Fibroblast of villous mesenchyme (primary cell): ENCODE measurements at places on chromosomes 1 and 21. TPM values are rescaled to one million over a fixed set of nuclear protein-coding genes. Genes with fewer than 3 reads are reported as not detected.

Gene ORC1
- total RNA-seq, result 4.8 and 5.2 TPM in 2 replicates

Gene ZBTB8A
- total RNA-seq, result 5.2 and 5.6 TPM in 2 replicates

GRCh38 chr1:110114784-110115183 is 2.5 kb downstream of the UBL4B start:
- DNase-seq, result no peak

DNA sequence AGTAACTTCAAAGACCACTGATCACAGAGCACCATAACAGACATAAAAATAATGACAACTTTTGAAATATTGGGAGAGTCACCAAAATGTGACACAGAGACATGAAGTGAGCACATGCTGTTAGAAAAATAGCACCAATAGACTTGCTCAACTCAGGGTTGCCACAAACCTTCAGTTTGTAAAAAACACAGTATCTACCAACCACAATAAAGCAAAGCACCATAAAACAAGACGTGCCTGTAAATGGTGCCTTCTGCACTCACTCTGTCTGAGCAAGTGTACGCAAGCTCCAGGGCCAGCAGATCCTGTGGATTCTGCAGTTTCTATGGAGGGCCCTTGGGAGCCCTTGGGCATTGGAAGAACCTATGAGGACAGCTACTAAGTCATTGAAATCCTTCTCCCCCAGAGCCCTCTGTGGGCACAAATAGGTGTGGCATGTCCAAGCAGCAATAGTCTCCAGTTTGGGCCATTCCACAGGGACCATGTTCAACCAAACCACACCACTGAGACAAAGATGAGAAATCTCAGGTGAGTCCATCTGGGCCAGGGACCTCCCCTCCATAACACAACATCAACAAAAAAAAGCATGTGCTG is 116.9 kb upstream of the RAB4A start:
- DNase-seq, result no peak

GRCh38 chr1:220751111-220751510 is 3.0 kb downstream of the MTARC2 start:
- DNase-seq, result no peak

Gene KIF2C
- 18.7 and 26.8 TPM in 2 replicates for total RNA-seq

DNA sequence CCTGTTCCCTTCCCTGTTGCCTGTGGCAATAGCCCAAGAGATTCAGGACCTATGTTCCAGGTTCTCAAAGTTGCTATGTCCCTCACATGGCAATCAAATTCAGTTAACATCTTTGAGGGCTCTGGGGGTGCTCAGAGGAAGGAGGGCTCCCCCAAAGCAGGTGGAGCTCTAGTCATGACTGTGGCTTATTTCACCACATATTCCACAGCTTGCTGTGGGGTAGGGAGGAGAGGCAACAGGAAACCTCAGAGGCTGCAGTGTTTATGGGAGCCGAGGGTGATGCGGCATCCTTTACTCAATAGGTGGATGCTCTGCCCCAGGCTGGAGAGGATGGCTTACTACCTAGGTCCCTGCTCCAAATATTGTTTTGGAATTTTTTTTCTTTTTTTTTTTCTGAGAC is 1.2 kb upstream of the MKNK1 start:
- no peak for DNase-seq

DNA sequence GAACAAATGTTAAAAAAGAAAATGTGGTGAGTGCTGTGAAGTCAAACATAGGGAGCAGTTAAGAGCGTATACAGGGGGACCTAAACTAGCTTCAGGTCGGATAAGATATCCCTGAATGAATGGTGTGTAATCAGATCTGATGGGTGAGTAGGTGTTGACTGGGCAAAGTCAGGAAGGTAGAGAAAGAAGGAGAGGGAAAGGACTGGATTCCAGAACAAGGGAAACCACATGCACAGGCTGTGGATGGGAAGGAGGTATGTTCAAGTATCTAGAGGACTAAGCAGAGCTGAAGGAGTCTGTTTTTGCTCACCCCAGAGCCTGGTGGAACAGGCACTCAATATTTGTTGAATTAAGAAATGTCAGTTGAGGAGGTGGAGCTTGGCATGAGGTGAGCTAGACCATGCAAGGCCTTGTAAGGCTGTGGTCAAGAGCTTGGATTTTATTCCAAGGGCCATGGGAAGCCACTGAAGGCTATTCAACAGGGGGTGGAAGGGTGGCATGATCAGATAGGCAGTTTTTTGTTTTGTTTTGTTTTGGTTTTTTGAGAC is 27.4 kb downstream of the MAP7D1 start:
- DNase-seq, result peak; percentile 42

Gene MYCL
- under 0.01 TPM in 1 of 2 replicates, not detected in the other for total RNA-seq

DNA sequence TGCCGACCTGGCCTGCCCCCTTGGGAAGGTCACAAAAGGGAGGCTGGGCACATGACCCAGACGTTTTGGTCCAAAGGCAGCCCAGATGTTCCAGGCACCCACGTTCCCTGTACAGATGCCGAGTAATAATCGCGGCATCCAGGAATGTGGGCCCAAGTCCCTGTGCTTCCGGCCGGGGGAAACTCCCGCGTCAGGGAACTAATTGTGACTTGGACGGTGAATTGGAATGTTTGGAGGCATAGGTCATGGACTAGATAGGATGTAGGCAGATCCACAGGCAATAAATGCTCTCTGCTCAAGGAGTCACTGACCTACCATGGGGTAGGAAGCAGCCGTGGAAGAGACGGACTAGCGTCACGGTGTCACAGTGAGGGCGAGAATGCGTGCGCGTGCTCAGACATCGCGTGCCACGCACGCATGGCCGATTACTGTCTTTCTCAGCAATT is 178.4 kb downstream of the DUSP10 start:
- no peak for DNase-seq

- no peak for DNase-seq
These were observed 632.2 kb downstream of the KIF26B start for GRCh38 chr1:245786948-245787347.

Gene FCRL5
- total RNA-seq, result not detected in 2 replicates

GRCh38 chr1:202237052-202237451 is 43.5 kb downstream of the LGR6 start:
- peak; percentile 20 for DNase-seq
